Psoas muscle (tissue), 8 donors: ENCODE measurements at places on chromosomes 5 and 9. TPM values are rescaled to one million over a fixed set of nuclear protein-coding genes. Genes with fewer than 3 reads are reported as not detected.

Gene ELAVL2
- 0.03 TPM for polyA plus RNA-seq

Gene MEGF10
- polyA plus RNA-seq, result 0.68 TPM

Gene TAF11L7
- polyA plus RNA-seq, result not detected

Gene FGF10
- polyA plus RNA-seq, result 0.61 TPM

Gene IFNA13
- not detected for polyA plus RNA-seq

Gene SPATA31D4
- not detected for polyA plus RNA-seq

Gene RECK
- polyA plus RNA-seq, result 1.5 TPM

Gene NIPAL4
- polyA plus RNA-seq, result 0.03 TPM

Gene PCDHAC1
- not detected for polyA plus RNA-seq
